ENCODE measurements at places on chromosomes 7 and 10. TPM values are rescaled to one million over a fixed set of nuclear protein-coding genes. Genes with fewer than 3 reads are reported as not detected.

The OR2A1 gene
- total RNA-seq, result 0.14 TPM

DNA sequence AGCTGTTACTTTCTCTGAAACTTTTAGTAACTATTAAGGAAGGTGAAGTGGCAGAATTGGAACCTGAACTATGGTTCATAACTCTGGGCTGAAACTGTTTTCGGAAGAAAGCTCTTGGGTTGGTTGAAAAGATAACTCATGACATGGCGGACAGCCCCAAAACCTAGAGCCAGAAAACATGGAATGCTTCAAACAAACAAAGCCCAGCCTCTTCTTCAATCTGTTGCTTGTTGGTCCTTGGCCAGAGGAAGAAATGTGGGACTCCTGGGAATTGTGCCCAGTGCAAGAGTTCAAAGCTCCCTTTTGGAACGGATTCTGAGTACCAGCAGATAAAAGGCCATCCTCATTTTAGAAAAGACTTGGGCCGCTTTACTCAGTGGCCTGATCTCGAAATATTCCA, 52.9 kb upstream of the CACNB2 start:
- ATAC-seq, result no peak

The STK32C gene
- 25.4 TPM for total RNA-seq

GRCh38 chr7:96657347-96658021, 52.2 kb downstream of the SEM1 start:
- ATAC-seq, result no peak

The PNLIPRP1 gene
- not detected for total RNA-seq

DNA sequence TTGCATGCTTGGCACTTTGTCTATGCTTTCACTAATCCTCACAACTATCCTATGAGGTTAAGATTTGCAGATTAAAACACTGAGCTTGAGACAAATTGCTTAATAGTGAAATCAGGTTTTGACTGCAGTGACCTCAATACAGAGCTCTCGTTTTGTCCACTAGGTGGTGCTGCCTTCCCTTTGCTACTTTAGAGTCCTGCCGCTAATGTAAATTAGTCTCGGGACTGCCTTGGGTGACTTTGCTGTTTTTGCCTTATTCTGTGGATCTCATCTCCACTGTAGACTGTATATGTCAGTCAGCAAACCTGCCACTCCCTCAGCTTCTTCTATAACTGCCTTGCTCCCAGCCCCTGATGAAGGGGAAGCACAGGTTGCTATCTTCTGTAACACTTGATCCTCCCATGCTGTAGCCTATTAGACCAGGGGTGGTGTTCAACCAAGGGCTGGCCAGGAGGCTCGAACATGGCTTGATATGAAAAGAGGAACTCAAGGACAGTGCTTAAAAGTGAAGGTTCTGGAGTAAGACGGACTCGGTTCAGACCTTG, 26.0 kb downstream of the ASB4 start:
- peak; percentile 56 for ATAC-seq

- ATAC-seq, result no peak
Measured at GRCh38 chr7:32542595-32542994, 47.3 kb downstream of the AVL9 start.

- ATAC-seq, result no peak
Measured at GRCh38 chr7:87926581-87927461, 7.2 kb upstream of the ADAM22 start.

The C10orf105 gene
- 0.38 TPM for total RNA-seq

- ATAC-seq, result no peak
Measured at GRCh38 chr7:94212160-94212559, 182.5 kb upstream of the COL1A2 start.

The DNAJC12 gene
- 93.5 TPM for total RNA-seq

The MMP21 gene
- total RNA-seq, result not detected

The ARMH3 gene
- 17.0 TPM for total RNA-seq

DNA sequence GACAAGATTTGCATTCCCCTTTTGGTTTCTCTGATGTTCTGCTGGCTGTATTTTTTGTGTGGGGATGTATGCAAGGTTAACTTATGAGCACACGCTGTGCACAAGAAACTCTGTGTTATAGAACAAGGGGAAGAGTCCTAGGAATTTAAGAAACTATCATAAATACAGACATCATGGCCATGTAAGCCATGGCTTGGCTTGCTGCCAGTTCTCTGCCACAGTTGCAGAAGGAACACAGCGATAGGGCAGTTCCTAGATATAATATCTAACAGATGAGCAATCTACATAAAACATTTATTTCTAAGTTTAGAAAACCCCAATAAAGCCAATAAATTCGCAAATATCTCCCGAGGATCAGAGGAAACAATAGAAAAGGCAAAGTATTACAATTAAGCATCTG, 153.3 kb downstream of the LRRTM3 start:
- ATAC-seq, result no peak

The ARMC3 gene
- total RNA-seq, result 0.92 TPM

The ADRB1 gene
- total RNA-seq, result 0.05 TPM

The MYH16 gene
- total RNA-seq, result 0.14 TPM

The ZNF117 gene
- total RNA-seq, result 2.7 TPM

The ATOH7 gene
- 0.69 TPM for total RNA-seq

DNA sequence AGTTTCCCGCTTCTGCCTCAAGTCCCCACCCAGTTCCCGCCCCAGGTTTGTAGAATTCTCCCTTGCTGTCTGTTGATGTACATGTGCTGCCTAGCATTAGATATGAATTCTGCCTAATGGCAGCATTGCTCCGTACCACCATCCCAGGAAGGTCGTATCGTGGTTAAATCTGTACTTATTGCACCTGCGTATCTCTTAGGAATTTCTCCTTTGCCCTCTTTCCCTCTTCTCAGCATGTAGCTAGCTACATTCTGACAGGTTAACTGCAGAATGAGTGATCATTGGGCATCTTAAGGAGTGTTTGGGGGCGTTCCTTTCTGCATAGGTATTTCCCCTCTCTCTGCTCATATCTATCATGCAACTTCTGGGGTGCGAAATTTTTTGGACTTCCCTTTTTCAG, 293.1 kb downstream of the GPR158 start:
- ATAC-seq, result no peak

The ITPRID1 gene
- 0.41 TPM for total RNA-seq

DNA sequence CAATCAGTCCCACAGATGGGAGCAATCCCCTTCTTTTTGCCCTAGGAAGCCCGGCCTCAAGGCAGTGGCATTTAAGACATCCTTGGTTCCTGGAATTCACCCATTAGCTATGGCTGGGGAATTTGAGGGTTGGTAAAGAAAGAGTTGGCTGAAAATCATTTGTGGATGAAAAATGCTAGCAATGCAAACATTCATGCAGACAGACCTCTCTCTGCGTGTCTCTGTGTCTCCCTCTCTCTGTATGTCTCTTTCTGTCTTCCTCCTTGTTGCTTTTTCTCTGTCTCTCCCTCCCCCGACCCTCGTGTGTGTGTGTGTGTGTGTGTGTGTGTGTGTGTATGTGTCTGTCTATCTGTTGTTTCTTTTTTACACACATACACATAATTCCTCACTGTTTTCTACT, 19.4 kb downstream of the LDB3 start:
- no peak for ATAC-seq

DNA sequence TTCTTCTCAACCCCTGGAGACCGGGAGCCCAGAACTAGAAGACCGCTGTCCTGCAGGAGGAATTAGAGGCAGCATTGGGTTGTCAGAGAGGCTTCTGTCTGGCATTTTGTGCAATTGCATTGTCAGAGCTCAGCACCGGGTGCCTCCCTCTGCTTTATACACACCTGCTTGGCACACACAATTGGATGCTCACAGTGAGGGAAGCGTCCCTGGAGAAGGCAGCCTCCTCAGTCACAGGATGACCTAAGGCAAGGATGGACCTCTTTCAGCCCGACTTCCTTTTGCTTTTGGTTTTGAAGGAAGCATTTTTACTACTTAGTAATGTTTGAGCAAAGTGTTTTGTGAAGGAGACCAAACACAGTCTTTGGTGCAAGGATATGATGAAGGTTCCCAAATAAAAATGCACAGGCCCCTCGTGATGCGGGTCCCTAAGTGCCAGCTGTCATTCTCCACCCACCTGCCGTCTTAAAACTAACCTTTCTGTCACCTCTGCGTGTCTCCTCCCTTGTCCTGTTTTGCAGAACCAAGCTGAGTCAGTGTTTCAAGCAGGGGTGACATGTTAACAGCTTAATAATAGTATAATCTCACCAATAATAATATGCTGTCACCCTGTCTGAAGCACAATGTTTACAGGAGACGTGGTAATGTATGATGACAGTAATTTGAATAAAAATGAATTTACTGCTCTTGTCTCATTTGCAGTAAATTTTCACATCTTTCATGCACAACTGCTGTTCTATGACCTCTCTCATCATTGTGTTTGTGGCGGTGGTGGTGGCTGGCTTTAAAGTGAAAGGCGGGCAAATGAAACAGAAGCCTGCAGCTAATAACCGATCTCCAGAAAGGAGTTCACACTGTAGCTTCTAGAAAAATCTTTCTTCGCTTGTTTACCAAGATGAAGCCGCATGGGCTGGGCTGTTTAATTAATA, 430.2 kb upstream of the MKI67 start:
- ATAC-seq, result no peak

The BET1 gene
- total RNA-seq, result 41.6 TPM

The ANKRD2 gene
- not detected for total RNA-seq

- ATAC-seq, result peak; percentile 32
Measured at GRCh38 chr7:7183061-7183837, 905 bp downstream of the C1GALT1 start.

- ATAC-seq, result no peak
Measured at GRCh38 chr10:111835574-111835973, 348.0 kb downstream of the GPAM start.

GRCh38 chr10:128230401-128230800, 104.2 kb upstream of the MKI67 start:
- ATAC-seq, result no peak

The CALML5 gene
- total RNA-seq, result not detected

DNA sequence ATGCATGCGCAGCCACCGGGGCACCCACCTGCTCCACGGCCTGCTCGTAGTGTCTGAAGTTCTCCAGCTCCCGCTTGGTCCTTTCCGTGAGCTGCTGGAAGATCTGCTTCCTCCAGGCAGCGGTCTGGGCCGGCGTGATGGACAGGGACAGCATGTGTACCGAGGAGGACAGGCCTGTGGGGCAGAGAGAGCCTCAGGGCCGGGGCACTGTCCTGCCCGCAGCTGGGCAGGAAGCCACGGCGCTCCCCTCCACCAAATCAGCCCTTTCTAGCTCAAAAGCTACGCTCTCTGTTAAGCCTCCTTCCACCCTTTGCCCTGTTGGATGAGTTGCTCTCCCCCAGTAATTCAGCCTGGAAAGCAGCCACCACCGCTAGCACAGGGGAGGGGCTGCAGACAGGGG, 19.2 kb downstream of the TECPR1 start:
- ATAC-seq, result no peak

GRCh38 chr10:113538151-113538550, 14.7 kb upstream of the HABP2 start:
- ATAC-seq, result no peak

The CALML3 gene
- total RNA-seq, result 0.41 TPM

The MRLN gene
- 0.91 TPM for total RNA-seq

Measured in motor neuron (in vitro differentiated cells).